ENCODE measurements at places on chromosomes 6 and 20. TPM values are rescaled to one million over a fixed set of nuclear protein-coding genes. Genes with fewer than 3 reads are reported as not detected.

GRCh38 chr6:6390849-6391602 is 70.6 kb upstream of the F13A1 start:
- DNase-seq = no peak
- no peaks in the 10 kb centered on the region for H3K27me3 ChIP-seq
- no peak overlapping the region for H3K4me3 ChIP-seq
- H3K36me3 ChIP-seq = no peaks in the 10 kb centered on the region
- H3K27ac ChIP-seq = no peak overlapping the region

The MYB gene
- total RNA-seq = 0.49 TPM

The KIFC1 gene
- total RNA-seq = 0.88 TPM

The RNF144B gene
- 7.6 TPM for total RNA-seq

All from right lobe of liver (tissue), 6 donors.